ENCODE measurements at places on chromosomes 7 and 10.
A peak's percentile ranks its signal among the peaks of the same experiment; 100 is the strongest.

- no peak for ATAC-seq
These were observed 340.0 kb upstream of the MEOX2 start for GRCh38 chr7:16026253-16027020.

GRCh38 chr10:23055424-23056185 is 39.8 kb upstream of the MSRB2 start:
- peak; percentile 74 for ATAC-seq

DNA sequence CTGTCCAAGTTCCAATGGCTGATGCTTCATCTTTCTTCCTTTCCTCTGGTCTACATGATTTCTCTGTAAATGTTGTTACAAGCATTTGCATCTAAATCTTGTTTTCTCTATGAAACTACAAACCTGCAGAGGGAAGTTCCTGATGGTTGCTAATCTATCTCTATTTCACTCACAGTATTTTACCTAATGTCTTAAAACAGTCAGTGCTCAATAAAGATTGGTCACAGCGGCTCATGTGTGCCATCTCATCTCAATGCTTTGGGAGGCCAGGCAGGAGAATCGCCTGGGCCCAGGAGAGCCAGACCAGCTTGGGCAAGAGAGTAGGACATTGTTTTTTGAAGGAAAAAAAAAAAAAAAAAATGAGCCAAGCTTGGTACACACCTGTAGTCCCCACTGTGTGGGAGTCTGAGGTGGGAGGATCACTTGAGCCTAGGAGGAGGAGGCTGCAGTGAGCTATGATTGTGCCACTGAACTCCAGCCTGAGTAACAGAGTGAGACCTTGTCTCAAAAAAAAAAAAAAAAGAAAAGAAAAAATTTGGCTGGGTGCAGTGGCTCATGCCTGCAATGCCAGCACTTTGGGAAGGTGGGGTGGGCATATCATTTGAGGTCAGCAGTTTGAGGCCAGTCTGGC is 71.3 kb upstream of the ARMC3 start:
- ATAC-seq: no peak

DNA sequence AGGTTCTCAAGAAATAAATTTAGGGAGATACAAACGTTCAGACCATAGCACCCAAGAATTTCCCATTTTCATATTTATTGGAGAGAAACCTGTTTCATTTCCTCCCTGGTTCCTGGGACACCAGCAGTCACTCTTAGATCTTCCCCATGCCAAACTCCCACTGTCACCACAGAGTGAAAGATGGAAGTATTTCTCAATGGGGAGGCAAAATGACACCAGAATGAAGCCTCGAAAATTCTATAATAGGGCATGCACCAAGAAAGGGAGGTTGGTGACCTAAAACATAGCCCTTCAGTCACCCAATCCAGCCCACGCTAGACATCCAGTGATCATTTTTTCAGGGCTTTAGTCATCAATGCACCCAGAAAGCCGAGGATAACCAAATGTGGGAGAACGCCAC is 148.1 kb upstream of the PLXDC2 start:
- ATAC-seq: no peak

All from motor neuron (in vitro differentiated cells).